Heart right ventricle (tissue), 16 donors: ENCODE measurements at places on chromosomes 3 and 15.

- no peak for DNase-seq
Measured at GRCh38 chr3:14033023-14033422, 91.6 kb downstream of the CHCHD4 start.

DNA sequence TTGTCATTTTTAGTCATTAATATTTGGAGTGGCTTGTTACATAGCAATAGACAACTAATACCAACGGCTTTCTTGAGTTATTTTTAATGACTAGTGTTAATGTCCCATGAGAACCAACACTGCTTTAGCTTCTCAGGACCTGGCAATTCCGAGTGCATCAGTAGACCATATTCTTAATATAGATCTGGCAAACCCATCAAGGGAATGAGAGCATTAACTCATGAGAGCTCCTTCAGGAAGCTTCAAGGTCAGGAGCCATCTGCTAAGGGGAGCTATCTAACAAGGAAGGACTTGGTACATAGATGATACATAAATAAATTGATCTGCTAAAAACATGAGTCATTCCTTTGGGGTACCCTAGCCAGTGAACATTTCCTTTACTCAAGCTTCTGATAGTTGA is 122.6 kb upstream of the EPHA3 start:
- DNase-seq = no peak

- no peak for DNase-seq
Measured at GRCh38 chr3:145124900-145125678, 1035.9 kb downstream of the PLOD2 start.

GRCh38 chr3:137669519-137670060 is 94.5 kb upstream of the SOX14 start:
- DNase-seq = no peak

DNA sequence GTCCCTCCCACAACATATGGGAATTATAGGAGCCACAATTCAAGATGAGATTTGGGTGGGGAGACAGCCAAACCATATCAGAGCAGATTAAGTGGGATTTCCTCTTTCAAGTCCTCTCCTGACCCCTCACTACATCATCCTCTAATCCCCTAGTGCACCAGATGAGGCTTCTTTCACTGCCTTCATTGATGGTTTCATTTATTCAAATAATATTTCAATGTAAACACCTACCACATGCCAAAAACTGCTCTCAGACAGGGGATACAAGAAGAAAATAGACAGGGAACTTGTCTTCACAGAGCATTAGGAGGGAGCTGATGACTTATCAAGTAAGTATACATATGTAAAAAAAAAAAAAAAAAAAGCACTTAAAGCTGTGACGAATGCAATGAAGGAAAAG is 180.2 kb downstream of the NTRK3 start:
- DNase-seq = no peak

DNA sequence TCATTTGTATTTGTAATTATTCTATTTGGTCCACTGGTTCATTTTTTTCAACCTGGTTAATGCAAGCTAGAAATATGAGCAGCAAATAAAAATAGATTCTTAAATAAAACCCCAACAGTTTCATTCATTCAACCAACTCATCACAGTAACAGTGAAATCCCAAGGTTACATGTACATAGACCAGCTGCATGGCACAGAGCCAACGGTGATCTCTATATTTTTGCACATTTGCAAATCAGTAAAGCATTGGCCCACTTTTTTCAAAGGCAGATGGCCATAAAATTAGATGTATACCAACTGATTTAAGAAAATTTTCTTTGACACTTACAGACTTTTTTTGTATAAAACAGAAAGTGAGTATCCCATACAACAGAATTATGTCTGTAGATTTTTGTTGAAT is 49.3 kb downstream of the STRIT1 start:
- no peak for DNase-seq

GRCh38 chr3:155919728-155920127 is 49.3 kb downstream of the GMPS start:
- no peak for DNase-seq

GRCh38 chr3:133954717-133955360 is 59.2 kb upstream of the RAB6B start:
- no peak for DNase-seq

DNA sequence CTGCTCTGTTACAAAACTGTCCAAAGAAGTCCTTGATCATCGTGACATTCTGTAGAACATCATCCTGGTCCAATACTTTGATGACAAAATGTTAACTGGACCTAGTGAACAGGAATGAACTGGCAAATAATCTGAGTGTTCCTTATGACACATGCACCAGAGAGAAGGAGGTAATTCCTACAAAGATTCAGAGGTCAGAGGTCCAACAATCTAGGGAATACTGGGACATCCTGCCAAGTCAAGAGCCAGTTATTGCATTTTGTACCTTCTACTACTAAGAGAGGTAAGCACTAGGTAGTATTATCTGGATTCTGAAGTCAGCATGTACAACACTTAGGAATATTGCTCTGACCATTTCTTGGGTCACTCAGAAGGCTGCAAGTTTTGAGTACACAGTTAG is 20.8 kb downstream of the LZTFL1 start:
- no peak for DNase-seq

DNA sequence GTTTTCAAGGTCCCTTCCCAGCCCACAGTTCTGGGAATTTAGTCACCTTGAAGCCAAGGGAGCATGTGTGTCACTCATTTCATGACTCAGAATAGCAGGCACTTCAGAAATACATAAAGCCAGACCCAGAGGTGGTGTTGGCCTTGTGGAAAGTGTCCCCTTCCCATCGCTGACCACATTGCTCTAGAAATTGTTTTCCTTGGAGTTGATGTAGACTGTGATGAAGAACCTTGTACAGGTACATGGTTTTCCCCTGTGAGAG is 158.8 kb downstream of the SLCO3A1 start:
- DNase-seq = no peak

DNA sequence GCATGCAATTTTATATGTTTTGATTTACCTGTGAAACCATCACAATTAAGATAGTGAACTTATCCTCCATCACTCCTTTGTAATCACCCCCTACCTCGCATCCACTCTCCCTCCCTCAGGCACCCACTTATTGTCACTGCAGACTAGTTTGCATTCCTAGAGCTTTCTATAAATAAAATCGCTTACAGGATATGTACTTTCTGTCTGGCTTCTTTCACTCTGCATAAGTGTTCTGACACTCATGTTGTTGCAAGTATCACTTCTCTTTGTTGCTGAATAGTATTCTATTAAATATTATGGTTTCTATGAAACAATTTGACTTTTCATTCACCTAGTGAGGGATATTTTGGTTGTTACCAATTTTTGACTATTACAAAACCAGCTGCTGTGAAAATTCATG is 139.3 kb downstream of the RSRC1 start:
- no peak for DNase-seq

DNA sequence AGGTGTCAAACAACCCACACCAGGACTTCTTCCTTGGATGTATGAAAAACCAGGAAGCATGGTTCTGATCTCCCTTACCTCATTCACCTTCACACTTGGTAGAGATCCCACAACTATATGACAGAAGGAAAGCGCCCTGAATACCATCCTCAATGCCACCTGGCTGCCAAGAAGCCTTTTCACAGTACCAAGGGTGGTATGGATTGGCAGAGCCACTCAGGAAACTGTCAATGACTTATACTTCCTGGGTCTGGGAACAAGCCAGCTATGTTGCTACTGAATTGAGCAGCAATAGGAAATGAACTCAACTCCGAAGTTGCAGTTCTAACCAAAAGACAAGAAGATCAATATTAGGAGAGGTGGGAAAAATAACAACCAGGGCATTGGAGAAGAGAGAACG is 72.5 kb upstream of the PSMD6 start:
- no peak for DNase-seq
